ENCODE measurements at places on chromosomes 7 and 10.

- DNase-seq, result peak; percentile 27
Observed at GRCh38 chr7:26549281-26549944, 257.8 kb downstream of the SNX10 start.

DNA sequence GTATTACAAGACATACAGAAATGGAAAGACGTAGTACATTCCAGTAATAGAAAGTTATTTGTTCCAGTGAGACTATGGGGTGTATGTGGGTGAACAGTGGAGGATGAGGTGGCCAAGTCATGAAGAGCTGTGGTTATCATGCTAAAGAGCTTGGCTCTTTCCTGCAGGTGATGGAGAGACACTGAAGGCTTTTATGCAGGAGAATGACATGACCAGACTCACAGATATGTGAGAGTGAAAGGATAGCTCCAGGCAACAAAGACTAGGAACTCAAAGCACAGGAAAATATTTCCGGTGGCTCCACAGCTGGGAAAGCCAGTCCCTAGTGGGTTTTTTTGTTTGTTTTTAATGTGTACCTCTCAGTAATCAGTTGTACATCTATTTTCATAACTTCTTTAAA lies 133.5 kb downstream of the TSPAN12 start:
- no peak for DNase-seq

- no peak for DNase-seq
Observed at GRCh38 chr7:112160130-112160770, 45.9 kb downstream of the DOCK4 start.

DNA sequence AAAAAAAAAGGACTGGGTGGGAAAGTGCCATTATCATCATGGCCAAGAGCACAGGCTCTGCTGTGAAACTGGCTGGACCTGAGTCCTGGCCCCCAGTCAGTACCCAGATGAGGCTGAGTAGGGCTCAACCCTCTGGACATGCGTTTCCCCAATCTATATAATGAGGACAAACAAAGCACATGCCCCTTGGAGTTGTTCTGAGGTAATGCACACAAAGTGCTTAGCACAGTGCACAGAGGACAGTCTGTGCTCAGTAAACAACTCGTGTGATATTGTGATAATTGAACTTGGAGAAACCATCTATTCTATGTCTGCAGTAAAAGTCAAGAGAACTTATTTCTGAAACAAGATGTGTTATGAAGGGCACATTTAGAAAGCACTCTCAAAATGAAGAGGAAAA lies 138.8 kb downstream of the KCNMA1 start:
- no peak for DNase-seq

DNA sequence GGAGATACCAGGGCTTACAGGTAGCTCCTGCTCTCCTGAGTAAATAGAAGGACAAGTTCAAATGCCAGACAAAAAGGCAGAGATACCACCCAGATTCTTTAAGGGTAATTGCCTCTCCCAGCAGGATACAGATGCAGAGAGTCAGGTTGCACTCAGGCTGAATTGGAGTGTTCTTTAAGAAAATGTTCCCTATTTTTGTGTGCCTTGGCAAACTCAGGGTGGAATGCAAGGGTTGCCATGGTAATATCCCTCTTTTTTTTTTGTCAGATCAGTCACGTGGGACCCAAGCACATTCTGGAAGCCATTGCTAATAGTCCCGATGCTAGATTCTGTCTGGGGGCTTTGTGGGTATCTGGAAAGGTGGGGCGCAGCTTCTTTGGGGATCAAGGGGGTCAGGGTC lies 628.0 kb downstream of the CALN1 start:
- DNase-seq, result no peak

GRCh38 chr10:62637249-62638061 lies 167.1 kb upstream of the ADO start:
- DNase-seq, result peak; percentile 53

DNA sequence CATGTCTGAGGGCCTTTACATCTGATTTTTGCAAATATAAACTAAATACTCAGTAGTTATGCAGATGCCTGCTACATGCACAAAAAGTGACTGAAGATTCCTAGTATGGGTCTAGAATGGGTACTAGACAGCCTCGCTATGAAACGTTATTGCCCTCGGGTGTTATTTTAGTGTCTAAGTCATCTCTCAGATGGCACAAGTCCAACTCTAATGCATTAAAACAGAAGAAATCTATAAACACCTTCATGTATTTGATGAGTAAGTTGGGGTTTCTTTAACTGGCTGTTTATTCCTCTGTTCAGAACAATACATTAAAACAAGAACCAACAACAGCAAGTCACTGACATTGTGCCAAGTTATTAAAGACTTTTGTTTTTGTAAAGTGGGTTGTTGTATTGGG lies 41.6 kb downstream of the TEX36 start:
- peak; percentile 25 for DNase-seq

DNA sequence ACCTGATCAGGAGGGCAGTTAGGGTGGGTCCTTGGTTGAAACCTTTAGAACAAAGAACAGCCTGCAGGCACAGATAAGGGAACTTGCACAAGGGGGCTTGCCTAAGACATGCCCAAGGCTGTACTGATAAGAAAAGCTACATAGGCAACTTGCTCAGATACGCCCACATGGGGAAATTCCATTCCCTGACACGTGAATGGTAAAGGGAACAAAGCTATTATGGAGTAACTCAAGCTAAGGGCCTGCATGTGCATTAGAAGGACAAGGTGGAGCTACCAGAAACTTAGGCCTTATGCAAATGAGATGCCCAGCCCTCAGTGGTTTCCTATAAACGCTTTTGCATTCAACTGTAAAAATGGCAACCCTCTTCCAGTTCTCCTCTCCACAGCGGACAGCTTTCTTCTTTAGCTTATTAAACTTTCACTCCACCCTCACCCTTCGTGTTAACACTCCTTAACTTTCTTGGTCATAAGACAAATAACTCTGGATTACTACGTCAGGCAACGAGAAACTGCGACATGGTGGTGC lies 1192.1 kb upstream of the CELF2 start:
- no peak for DNase-seq

DNA sequence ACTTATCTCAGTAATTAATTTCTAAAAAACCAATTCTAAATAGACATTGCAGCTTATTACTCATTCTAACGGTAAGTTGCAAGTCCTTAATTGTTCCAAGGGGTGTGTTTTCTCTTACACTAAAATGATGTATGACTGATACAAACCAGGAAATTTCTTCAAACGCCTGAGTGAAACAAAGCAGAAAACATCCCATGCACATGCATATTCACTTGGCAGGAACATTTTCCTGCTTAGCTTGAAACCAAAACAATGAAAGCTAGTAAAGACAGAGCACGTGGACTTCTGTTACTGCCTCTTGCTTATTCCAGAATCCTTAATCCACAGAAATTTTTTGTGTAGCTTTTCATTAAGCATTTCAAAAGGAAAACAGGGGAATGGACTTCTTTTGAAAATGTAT lies 187.7 kb downstream of the MTERF1 start:
- no peak for DNase-seq

- no peak for DNase-seq
Observed at GRCh38 chr10:95663496-95663895, 7.0 kb upstream of the ALDH18A1 start.

DNA sequence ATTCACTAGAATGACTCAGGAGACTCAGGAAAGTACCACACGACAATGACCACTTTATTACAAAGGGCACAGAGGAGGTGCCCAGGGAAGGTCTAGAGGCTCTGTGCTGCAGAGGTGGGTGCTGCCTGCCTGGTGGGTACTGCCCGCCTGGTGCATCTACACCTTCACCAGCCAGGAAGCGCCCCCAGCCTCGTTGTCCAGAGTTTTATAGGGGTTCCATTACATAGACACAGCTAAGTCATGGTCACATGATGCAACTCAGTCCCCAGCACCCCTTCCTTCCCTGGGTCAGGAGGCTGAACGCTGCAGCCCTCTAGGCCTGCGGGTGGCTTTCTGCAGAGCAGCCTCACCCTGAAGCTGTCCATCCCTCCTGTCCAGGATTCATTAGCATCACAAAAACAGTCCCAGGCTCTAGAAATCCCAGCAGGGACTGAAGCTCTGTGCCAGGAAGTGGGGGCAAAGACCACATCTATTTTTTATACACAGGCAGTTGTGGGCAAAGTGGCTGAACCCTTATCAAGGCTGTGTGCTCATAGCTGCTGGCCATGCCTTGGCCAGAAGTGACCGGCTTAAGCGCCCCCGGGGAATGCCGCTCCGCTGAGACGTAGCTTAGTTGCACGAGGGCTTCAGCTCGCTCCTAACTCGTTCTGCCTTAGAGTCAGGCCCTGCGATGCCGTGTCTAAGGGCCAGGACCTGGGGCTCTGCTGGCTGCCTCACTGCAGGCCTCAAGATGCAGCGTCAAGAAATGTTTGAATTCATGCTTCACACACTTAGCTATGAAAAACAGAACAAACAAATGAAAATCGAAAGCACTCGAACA lies 219.0 kb downstream of the GLRX3 start:
- DNase-seq, result no peak

DNA sequence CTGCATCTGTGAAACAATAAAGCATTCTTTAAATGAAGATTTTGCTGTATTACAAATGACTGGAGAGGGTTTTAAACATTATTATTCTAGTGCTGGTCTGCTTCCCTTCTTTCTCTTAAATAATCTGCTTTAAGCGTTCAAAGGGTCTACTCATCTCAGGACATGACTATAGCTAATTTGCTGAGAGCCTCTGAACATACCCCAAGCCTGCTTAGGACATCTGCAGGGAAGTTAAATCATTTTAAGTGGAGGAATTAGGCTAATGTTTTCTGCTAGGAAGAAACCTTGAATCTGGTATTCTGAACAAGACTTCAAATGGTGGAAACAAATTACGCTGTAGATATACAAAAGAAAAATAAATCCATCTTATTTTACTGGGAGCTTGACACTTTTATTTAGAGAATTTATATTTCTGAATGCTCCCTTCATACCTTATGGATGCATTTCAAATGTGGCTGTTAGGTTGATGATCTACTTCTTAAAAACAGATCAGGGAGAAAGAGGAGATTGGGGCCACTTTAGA lies 124.4 kb upstream of the ITGB1 start:
- DNase-seq, result no peak

- peak; percentile 79 for DNase-seq
Observed at GRCh38 chr7:33904681-33905388, 504 bp upstream of the BMPER start.

DNA sequence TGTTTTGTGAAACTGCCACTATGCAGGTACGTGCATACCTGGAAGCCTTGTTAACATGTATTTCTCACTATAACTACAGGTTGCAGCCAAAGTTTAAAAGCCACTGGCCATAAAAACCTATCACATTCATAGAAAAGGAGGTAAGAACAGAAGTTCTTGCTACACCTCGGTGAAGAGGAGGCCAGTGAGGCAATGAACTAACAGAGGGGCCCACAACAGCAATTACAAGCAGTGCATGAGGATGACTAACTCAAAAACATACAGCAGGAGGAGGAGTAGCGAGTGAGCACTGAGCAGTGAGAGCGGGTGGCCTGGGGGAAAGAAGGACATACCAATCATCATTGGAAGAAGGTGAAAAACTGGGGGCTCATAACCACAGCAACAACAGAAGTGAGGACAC lies 51.6 kb downstream of the NUDCD3 start:
- peak; percentile 29 for DNase-seq

DNA sequence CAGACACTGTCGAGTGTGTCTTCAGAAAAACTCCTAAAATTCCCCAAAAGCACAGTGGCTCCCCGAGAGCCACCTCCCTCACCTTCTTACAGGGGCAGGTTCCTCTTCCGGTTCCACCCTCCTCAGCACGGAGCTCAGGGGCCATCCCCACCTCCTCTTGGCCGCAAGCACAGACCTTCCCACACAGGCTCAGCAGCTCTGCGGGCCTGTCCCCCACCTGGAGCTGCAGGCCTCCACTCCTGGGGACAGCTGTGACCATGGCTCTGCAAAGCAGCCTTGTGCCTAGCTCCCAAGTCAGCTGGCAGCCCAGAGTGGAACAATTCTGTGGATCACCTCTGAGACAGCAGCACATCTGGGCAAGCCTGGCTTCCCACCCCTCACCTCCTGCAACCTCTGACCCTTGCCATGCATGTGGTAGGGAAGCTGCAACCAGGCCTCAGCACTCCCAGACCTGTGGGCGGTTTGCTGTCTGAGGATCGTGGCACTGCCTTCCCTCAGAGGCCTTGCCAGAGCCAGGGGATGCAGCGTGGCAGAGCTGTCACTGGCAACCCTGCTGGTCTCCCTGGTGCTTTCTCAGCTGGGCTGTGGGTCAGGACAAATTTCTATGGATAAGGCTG lies 79.7 kb downstream of the ALOX5 start:
- DNase-seq, result no peak

GRCh38 chr7:156466272-156466671 lies 174.3 kb upstream of the RNF32 start:
- no peak for DNase-seq

DNA sequence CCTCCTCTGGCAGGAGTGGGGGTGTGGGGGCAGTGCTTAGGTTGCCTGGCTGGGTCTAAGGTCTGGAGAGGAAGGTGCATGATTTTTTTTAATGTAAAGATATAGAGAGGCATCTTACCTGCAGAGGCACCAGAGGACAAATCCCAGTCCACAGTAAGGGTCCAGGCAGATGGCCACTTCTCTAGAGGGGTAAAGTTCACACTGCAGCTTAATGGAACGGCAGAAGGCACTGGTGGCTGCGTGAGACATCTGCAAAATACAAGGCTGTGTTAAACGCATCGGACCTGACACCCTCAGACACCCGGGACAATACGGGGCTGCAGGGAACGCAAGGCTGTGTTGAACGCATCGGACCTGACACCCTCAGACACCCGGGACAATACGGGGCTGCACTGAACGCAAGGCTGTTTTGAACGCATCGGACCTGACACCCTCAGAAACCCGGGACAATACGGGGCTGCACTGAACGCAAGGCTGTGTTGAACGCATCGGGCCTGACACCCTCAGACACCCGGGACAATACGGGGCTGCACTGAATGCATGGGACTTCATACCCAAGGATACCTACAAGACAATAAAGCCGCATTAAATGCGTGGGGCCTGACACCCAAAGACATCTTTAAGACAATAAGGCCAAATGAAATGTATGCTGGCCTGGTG lies 206.0 kb downstream of the ZMYND11 start:
- DNase-seq, result no peak

GRCh38 chr7:81774551-81774950 lies 4.7 kb upstream of the HGF start:
- DNase-seq, result no peak

DNA sequence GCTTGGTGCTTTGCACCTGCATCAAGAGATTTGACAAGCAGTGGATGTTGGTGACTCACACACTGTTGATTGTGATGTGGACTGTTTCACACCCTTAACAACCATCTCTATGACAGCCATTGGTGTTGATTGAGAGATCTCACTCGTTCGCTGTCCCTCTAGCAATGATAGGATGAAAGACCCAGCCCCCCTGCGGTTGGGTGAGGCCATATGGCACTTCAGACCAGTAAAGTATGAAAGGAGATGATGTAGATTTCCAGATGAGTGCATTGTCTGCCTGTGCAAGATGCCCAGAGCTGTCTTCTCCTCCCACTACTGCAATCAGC lies 138.7 kb upstream of the PRR15 start:
- no peak for DNase-seq

Data from EL (cell line).